Bronchial epithelial cell (primary cell): ENCODE measurements at places on chromosomes 1 and 21.

DNA sequence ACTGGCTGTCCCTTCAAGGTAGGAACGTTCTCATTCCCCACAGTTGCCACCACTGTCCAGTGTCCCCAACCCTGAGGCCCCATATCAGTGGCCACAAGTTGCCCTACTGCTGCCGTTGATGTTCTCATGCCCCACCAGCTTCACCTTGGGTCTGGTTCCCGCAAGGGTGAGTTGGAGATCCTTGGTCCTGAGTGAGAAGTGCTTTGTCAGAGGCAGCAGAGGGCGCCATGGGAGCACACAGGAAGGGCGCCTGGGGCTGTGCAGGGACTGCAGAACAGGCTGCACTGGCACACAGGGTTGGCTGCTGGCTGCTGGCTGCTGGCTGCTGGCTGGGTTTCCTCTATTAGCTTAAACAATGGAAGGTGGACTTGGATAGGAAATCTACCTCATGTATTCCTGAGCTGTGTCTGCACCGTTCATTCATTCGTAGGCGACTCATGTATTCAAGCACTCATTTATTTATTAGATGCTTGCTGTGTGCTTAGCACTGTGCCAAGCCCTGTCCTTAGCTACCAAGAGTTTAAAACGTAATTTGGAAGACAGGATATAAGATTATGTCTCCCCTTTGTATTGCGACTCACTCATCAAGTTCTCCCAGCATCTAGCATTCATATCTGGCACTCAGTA, 2.1 kb upstream of the S100A9 start:
- DNase-seq = peak; percentile 72

DNA sequence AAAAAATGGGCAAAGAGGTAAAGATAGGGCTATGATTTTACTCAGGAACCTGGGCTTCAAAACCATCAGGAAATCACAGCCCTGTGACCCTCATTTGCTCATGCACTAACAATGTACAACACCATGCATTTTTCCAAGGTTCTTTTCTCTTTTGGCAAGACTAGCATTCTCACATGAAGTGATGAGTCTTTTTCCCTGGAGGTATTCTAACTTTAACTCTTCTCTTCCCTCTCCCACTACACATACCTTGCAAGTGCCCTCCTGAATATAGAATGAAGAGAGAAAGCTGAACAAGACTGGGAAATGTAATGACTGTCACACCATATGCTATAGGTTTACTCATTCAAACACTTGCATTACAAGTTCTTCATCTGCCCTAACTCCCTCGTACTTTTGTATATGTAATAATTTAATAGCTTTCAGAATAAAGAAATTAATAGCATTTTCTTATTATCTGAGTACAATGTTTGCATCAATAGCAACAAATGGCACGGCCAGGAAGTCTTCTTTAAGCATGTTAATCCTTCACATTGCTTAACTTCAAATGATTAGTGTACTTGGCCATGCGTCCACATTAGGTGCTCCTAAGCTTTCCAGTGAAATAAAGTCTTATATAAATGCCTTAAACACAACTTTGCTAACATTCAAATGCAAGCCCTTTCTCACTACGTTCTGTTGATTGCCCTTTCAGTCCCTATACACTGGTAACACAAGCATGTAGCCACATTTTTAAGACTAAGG, 1.8 kb downstream of the NIBAN1 start:
- peak; percentile 54 for DNase-seq

- DNase-seq = peak; percentile 26
These were observed 190.5 kb upstream of the NRIP1 start for GRCh38 chr21:15255261-15255660.

- no peak for DNase-seq
These were observed 22.9 kb downstream of the PLXNA2 start for GRCh38 chr1:208221291-208221622.

GRCh38 chr1:113405573-113405972, 15.3 kb downstream of the MAGI3 start:
- no peak for DNase-seq

DNA sequence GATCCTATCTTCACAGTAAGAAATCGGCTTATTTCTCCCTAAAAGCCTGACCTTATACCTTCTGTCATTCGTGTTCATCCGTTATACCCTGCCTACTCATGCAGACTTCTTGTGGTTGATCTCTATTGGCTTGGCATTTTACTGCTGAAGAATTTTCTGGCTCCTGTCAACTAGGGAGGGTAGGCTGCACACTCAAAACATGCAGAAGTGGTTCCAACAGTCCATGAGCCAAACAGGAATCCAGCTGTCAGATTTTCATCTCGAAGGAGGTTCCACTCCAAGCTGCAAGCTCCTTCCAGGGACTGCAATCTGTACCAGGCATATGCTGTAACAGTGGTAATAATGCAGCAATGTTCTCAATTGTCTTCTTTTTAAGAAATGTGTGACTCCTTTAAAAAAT, 10.1 kb downstream of the DNAJC11 start:
- DNase-seq = no peak

DNA sequence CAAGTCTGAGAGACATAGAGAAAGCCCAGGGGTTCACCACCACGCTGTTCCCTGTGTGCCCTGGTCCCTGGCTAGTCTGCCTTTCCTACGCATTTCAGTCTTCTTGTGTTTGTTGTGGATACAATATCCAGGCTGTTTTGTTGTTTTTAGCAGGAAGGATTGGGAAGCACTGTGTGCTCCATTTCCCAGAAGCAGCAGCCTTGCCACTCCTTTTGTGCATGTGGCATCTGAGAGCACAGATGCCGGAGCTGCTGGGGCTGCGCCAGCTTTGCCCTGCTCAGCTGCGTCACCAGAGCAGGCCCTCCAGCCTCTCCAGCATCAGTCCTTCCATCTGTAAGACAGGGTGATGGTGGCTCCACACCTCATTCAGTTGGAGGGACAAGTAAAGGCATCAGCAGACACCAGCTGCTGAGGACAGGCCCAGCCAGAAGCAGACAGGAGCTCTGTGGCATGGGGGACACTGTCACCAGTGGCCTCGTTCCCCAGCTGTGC, 94.4 kb upstream of the COL6A1 start:
- DNase-seq = peak; percentile 13

GRCh38 chr1:119920104-119920968, 24.0 kb upstream of the ADAM30 start:
- no peak for DNase-seq

DNA sequence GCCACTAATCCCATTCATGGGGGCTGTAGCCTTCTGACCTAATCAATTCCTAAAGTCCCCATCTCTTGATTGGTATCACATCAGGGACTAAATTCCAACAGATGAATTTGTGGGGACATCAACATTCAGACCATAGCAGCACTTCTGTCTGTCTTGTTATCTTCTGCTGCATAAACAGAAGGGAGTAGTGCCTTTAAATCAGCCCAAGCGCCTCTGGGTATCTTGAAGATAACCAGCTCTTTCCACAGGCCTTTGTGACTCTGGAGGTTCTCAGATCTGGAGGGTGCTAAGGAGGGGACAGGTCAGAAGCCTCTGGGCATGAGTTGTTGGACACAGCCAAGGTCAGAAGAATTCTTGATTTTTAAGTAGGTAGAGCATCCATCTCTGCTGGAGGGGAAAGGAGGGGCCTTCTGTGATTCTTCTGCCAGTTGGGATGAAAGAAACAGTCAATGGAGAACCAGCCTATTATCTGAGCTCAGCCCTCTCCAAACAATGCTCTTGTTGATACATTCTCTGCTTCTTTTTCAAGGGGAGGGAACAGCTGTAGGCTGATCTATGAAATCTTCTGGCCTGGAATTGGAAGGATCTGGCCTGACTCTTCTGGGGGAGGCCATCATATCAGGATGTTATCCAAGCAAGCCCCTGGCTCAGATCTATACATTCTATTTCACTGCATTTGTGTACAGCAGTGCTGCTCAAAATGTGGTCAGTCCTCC, 31.3 kb upstream of the LRIG2 start:
- peak; percentile 8 for DNase-seq

GRCh38 chr1:161499099-161500039, 5.9 kb upstream of the FCGR2A start:
- DNase-seq = no peak

- no peak for DNase-seq
These were observed 13.7 kb upstream of the VPS45 start for GRCh38 chr1:150053926-150054325.

DNA sequence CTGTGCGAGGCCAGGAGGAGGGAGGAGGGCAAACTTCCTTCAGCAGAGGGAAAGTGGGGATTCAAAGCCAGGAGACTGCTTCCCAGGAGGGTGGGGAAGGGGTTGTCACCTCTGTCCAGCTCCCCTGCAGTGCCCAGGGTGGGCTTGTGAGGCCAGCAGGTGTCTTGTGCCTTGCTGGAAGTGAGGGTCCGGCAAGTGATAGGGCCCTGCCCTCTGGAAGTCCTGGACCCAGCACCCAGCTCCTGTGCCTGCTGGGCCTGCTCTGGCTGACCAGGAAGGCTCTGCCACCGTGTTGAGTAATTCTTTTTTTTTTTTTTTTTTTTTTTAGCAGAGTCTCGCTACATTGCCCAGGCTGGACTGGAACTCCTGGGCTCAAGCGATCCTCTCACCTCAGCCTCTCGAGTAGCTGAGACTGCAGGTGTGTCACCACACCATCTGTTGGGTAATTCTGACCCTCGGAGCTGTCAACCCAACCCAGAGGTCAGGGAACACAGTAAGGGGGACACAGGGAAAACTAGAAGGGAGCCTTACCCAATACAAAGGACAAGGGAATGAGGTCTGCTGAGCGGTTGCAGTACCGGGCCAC, 1.0 kb downstream of the BEST4 start:
- no peak for DNase-seq
